Islet precursor cell (in vitro differentiated cells): ENCODE measurements at places on chromosomes 1 and 21.

- no peak for DNase-seq
These were observed 6.9 kb upstream of the TMEM81 start for GRCh38 chr1:205091043-205091740.

DNA sequence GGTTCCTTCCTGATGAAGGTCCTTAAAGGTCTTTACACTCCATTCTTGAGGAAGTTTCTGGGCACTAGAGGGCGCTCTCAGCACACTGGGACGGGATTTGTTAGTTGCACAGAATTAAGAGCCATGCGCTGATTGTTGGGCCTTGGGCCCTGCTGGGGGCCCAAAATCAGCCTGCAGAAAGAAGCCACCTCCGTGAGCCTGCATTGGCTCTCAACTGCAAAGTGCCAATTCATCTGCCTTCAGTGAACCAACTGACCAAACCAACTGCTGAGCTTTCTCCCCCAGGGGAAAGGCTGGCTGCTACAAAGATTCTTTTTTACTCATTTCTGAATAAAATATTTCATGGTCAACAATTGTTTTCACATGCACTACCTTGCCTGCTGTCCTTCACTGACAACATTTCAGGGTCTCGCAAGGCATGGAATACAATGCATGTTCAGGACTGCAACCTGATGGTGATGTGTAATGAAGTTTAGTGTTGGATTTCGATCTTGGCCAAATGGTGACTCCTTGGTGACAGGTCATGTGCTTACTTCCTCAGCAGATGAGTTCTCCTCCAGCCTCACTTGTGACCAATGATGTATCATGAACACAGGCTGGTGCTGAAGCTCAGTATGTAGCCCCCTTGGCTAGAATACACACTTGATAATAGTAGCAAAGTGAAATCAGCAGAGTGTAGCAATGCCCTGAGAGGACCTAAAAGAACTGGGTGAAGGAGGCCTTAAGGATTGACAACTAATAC lies 45.7 kb upstream of the PRDX6 start:
- peak; percentile 90 for DNase-seq

GRCh38 chr1:71298633-71299032 lies 217.8 kb upstream of the ZRANB2 start:
- DNase-seq = no peak

DNA sequence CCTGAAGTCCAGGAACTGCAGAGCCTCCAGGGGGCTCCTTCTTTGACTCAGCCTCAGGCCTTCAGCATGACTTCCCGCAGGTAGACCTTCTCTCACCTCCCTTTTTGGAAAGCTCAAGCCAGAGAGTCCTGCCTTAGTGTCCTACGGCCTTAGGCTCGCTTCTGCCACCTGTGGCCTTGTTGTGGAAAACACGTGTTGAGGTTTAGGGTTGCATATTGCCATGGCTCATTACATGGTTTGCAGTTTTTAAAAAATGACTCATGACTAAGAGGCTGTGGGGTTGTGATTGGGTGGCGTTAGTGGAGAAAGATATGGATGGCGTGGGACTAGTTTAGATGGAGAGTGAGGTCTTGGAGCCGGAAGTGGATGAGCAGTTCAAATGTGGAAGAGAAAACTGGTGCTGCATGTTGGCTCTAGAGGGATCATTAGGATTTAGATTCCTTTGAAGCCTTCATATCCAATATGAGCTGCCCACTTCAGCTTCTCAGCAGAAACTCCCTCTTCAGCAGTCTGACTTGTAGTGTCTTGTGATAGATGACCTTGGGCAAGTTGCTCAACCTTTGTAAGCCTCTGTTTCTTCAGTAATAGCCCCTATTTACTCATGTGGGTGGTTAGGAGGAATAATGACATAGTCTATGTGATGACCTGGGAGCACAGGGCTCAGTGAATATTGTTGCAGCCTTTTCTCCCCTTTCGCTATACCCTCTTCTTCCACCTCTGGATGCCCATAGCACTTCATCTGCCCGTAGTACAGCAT lies 6.5 kb upstream of the FGGY start:
- DNase-seq = peak; percentile 73

DNA sequence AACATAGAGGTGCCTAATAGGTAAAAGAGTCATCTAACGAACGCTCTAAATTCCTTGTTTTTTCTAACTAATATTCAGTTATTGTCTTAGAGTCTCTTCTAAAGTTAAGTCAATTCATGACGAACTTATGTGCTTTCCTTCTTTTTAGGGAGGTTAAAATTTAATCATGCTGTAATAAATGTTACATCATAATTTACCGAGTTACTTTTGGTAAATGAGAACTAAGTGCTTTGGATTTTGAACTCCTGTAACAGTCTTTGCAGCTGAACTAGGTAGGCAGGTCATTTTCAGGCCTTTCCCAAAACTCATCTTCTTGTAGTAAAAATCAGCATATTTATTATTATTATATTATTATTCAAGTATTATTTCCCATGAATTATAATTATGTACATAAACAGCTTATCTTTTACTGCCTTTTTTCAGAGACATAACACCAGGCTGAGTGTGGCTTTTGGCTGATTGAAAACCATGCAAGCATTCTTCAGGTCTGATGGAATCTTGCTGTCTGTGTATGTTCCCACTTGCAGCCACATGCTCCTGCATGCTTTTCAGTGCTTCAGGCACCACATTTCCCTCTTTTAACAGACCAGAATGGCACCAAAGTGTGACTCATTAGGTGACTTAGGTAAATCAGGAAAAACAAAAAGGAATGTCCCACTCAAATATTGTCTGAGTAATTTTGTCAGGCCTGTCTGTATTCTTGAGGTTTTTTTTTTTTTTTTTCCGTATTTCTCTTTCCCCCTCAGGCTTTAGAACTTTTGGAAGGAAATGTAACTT lies 81.0 kb upstream of the CD55 start:
- peak; percentile 91 for DNase-seq

GRCh38 chr1:156773607-156774006 lies 6.3 kb downstream of the PRCC start:
- DNase-seq = no peak
